ENCODE measurements at places on chromosomes 4 and X.

DNA sequence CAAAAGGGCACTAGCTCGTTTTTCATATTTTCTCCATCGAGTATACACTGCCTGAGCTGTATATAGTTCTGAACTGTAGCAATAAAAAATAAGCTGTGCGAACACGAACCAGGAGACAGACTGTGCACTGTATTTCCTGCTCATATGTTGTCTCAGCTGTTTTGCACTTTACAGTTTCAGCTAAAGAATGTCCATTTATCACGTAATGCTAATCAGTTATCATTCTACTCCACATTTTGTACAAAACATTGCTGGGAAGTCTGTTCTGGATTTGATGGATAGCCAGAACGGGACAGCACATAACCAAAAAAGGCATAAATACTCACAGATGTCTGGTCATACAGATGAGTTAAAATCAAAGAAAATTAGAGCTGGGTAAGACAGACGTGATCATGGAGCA, 315.5 kb upstream of the ADGRL3 start:
- H3K27me3 ChIP-seq = no peaks in the 10 kb centered on the region
- no peak overlapping the region for H3K27ac ChIP-seq
- no peaks in the 10 kb centered on the region for H3K36me3 ChIP-seq

DNA sequence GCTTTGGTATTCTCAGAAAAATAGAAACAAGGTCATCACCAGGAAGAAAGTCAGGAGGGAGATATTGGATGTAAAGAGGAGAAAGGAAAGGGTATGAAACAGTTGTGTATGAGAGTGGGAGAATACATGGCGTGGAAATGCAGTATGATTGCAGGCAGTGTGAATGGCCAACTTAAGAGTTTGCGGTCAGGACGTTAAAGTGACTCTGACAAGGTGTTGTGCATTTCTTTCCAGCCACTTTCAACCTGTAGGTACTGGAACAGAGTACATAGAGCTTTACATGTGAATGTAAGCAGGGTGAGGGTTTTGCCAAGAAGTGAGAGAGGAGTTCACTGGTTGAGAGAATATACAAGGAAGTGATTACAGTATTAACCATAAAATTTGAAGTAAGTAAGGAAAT, 15.7 kb downstream of the ATP10D start:
- no peak overlapping the region for H3K4me3 ChIP-seq
- H3K4me1 ChIP-seq = no peaks in the 10 kb centered on the region
- H3K36me3 ChIP-seq = no peaks in the 10 kb centered on the region
- H3K27me3 ChIP-seq = no peaks in the 10 kb centered on the region
- no peak overlapping the region for H3K27ac ChIP-seq

DNA sequence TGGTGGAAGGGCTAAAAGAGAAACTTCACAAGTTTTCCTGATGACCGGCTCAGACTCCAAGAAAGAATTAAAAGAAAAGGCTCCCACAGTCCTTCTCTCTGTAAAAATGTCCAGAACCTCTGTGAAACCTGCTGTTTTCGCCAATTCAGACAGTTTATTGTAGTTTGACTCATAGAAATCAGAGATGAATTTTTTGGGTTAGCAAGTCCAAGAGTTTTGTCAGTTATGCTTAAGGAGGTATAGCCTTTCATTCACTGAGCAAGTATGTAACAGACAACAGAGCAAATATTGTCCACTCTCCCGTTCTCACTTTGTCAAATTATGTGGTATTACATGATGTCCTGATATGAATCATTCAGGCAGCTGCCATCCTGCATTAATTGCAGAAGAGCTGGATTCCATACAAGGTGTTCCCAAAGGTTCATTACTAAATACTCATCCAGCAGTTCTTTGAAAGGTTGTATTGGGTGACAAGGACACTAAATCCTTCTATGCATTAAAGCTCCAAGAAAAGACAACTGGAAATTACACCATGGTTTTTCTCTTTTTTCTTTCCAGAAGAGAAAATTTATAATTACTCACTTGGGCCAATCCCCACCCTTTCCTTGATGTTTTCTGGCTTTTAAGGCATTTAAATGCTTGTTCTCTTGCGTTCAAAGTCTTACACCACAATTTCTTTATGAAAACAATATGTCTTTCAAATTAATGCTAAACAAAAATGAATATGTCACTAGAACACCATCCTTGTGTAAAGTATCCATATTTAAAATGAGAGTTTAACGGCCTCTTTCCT, 30.0 kb upstream of the PLAC1 start:
- no peaks in the 10 kb centered on the region for H3K36me3 ChIP-seq
- H3K27ac ChIP-seq = no peak overlapping the region
- no peaks in the 10 kb centered on the region for H3K4me1 ChIP-seq
- no peak for DNase-seq

DNA sequence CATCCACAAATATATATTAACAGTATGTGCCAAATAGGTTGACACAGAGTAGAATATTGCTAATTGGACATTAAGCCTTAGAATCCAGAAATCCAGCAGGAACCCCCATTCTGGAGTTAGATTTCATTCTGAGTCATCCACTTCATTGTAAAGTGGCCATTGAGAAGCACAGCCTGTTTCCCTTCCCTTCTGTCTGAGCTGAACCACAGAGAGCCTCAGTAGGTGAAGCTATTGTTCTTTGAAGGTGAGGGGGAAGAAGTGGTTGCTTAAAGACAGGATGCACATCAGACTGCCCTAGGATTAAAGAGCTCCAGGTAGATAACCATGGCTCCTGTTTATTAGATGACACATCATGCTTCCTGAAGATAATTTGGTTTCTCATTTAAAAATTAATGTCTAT, 30.6 kb upstream of the MCF2 start:
- H3K36me3 ChIP-seq = no peaks in the 10 kb centered on the region
- no peaks in the 10 kb centered on the region for H3K4me1 ChIP-seq
- H3K27ac ChIP-seq = no peak overlapping the region
- DNase-seq = no peak
- no peaks in the 10 kb centered on the region for H3K27me3 ChIP-seq
- H3K4me3 ChIP-seq = no peak overlapping the region

DNA sequence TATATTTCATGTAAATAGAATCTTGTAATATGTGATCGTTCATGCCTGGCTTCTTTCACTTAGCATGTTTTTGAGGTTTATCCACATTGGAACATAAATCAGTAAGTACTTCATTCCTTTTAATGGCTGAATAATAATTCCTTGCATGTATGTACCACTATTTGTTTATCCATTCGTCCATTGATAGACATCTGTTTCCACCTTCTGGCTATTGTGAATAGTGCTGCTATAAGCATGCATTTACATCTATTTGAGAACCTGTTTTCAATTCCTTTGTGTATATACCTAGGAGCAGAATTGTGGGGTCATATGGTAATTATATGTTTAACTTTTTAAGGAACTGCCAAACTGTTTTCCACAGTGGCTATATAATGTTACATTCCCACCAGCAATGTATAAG, 356.7 kb upstream of the DIPK2B start:
- H3K27ac ChIP-seq = no peak overlapping the region
- no peaks in the 10 kb centered on the region for H3K36me3 ChIP-seq
- no peaks in the 10 kb centered on the region for H3K27me3 ChIP-seq
- no peak for DNase-seq
